Activated CD8-positive, alpha-beta memory T cell treated with anti-CD3 and anti-CD28 coated beads for 1 hour (primary cell): ENCODE measurements at places on chromosomes 3 and 15.

GRCh38 chr3:159734681-159735080, 254.0 kb upstream of the IL12A start:
- DNase-seq = no peak

GRCh38 chr3:107487490-107487889, 35.3 kb upstream of the BBX start:
- DNase-seq = no peak

DNA sequence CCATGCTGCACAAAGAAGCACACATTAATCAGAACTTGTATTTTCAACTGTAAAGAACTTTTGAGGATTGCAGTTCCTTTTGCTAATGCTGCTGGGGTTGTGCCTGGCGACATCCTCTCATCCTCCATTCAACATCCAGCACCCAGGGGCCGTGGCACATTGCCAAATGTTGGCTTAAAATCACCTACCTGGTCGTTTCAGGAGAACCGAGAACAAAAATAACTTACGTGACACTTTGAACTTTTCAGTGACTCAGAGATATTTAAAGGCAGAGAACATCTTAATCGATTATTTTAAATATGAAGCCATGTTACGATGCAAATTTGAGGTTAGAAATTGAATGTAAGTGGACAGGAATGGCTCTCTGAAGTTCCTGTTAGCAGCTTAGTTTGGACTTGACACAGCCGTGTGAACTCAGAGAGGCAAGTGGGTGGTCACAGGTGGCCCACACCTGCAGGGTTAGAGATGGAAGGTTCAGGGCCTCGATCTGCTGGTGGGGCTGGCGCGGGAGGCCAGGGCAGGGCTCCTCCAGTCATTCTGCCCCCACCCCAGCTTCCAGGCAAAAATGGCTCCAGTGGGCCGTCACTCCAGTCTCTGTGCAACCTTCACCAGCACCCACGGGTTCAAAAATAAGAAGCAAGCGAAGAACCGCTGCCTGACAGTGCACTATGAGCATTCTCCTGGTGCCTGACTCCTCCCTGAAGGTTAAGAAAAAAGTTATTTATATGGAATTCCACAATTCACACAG, 12.2 kb downstream of the LRRK1 start:
- DNase-seq = no peak

- DNase-seq = no peak
Measured at GRCh38 chr3:27376109-27376772, 7.1 kb upstream of the NEK10 start.

GRCh38 chr3:127263586-127264231, 24.1 kb downstream of the PRR20G start:
- DNase-seq = no peak
